ENCODE measurements at places on chromosomes 4 and X. TPM values are rescaled to one million over a fixed set of nuclear protein-coding genes. Genes with fewer than 3 reads are reported as not detected.

GRCh38 chrX:110286106-110286505 is 31.8 kb downstream of the AMMECR1 start:
- H3K27ac ChIP-seq, result no peak overlapping the region
- H3K36me3 ChIP-seq, result no peaks in the 10 kb centered on the region
- H3K27me3 ChIP-seq, result no peaks in the 10 kb centered on the region
- DNase-seq, result no peak
- no peak overlapping the region for H3K4me3 ChIP-seq

The SOX3 gene
- not detected for polyA plus RNA-seq

GRCh38 chrX:15549189-15550012 is 48.8 kb downstream of the BMX start:
- no peaks in the 10 kb centered on the region for H3K4me1 ChIP-seq
- H3K27me3 ChIP-seq, result no peaks in the 10 kb centered on the region
- no peaks in the 10 kb centered on the region for H3K36me3 ChIP-seq
- no peak for DNase-seq
- no peak overlapping the region for H3K27ac ChIP-seq

- no peak overlapping the region for H3K27ac ChIP-seq
- no peaks in the 10 kb centered on the region for H3K27me3 ChIP-seq
- H3K4me1 ChIP-seq, result no peaks in the 10 kb centered on the region
- DNase-seq, result no peak
- no peaks in the 10 kb centered on the region for H3K36me3 ChIP-seq
Observed at GRCh38 chrX:111337067-111337637, 66.9 kb upstream of the CAPN6 start.

- H3K4me1 ChIP-seq, result peaks cover 6% of the 10 kb centered on the region
- no peaks in the 10 kb centered on the region for H3K36me3 ChIP-seq
- no peak overlapping the region for H3K27ac ChIP-seq
- no peak for DNase-seq
- no peak overlapping the region for H3K4me3 ChIP-seq
Observed at GRCh38 chr4:80535551-80535950, 200.0 kb downstream of the CFAP299 start.

- H3K4me1 ChIP-seq, result no peaks in the 10 kb centered on the region
- DNase-seq, result no peak
- no peaks in the 10 kb centered on the region for H3K36me3 ChIP-seq
- no peak overlapping the region for H3K27ac ChIP-seq
Observed at GRCh38 chr4:83759611-83760010, 223.7 kb downstream of the GPAT3 start.

GRCh38 chr4:45925809-45926208 is 198.0 kb downstream of the GABRG1 start:
- DNase-seq, result no peak
- no peaks in the 10 kb centered on the region for H3K27me3 ChIP-seq
- H3K4me3 ChIP-seq, result no peak overlapping the region
- no peaks in the 10 kb centered on the region for H3K4me1 ChIP-seq
- no peak overlapping the region for H3K27ac ChIP-seq

The DCX gene
- 0.04 TPM for polyA plus RNA-seq

Measured in GM12878 (cell line).